ENCODE measurements at places on chromosomes 1 and 21.

- no peak for DNase-seq
Observed at GRCh38 chr1:228747301-228747935, 12.1 kb downstream of the RHOU start.

DNA sequence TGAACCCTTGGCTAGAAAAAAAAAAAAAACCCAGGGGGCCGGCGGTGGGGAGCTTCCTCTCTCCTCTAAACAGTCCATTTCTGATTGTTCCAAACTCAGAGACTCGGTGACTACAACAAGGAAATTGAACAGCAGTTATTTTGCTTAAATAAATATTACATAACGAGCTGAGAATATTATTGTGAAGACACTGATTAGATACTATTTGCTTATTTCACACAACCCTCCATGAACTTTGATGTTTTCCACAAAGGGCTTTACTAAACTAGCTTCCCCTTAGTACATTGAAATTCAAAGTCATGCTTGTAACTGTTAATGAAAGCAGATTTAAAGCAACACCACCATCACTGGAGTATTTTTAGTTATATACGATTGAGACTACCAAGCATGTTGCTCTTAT is at the start of gene CFHR5:
Gene CFHR5, plus strand, starts transcription at position 279 of the 400 bp plus-strand sequence. Its CDS starts 109 bp downstream, at position 388.
- no peak for DNase-seq

- DNase-seq = no peak
Observed at GRCh38 chr1:183165456-183165855, 20.6 kb upstream of the LAMC2 start.

DNA sequence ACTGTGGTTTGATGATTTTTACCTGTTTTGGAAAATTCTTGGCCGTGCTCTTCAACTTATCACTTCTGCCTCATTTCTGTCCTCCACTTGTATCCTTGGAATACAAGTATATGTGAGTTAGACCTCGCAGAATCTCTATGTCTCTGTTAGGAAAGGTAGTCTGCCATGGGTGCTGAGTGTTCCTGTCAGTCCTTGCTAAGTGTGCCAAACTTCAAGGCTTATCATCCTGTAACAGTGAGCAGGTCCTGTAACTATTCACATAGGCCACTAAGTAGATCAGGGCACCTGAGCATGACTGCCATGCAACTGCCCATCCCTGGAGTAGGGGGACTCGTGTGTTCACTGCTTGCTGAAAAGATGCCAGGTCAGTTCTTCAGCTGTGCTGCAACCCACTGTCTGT is 24.2 kb upstream of the BMP8B start:
- DNase-seq = no peak

GRCh38 chr1:160082487-160082886 is 1.1 kb downstream of the KCNJ9 start:
- DNase-seq = no peak

- DNase-seq = no peak
Observed at GRCh38 chr1:201053155-201053860, 29.8 kb upstream of the KIF21B start.

GRCh38 chr1:178536329-178536728 is 23.4 kb downstream of the TEX35 start:
- DNase-seq = no peak

Measured in hypothalamus (tissue), 51 donors.